Caki2 (cell line): ENCODE measurements at places on chromosomes 2 and 18. TPM values are rescaled to one million over a fixed set of nuclear protein-coding genes. Genes with fewer than 3 reads are reported as not detected.

Gene RFX8
- total RNA-seq = not detected in 2 replicates

- no peak for DNase-seq
Measured at GRCh38 chr2:134244587-134244986, 9.3 kb upstream of the MGAT5 start.

DNA sequence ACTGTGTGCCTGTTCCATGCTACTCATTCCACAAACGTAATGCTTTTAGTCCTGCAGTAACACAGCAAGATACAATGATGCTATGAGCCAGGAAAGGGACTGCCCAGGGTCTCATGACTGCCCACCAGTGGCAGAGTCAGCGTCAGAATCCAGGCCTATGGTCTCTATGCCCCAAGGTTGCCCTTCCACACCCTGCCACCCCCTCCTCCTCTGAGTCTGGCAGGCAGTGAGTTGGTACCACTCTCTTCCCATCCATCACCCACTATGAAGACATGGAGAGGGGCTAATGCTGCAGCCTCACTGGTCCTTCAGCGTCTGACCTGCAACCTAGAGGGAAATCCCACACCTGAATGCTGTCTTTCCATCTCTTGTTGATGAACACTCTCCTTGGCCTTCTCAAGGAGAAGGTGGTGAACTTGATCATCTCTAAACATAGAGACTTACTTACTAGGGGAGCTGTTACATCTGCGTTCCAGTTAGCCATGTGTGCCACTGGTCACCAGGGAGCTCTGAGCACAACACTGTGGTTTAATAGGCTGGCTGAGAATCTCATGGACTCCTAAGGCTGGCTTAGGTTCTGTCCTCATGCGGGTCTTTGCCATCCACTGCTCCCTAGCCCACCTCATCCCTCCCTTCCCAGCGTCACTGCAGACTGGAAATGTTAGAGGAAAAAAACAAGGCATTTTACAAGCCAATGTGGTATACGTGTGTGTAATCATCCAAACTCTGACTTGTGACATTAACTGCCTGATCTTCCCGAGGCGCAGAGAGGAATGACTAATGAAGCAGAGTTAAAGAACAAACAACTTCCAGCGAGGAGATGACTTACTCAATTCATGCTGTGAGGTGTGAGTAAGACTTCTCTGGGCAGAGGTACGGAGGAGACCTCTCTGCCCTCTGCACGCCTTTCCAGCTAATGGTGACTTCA, 28.8 kb downstream of the STEAP3 start:
- peak; percentile 95 for DNase-seq

GRCh38 chr2:99867770-99868169, 274.6 kb downstream of the AFF3 start:
- DNase-seq = peak; percentile 42

Gene PRSS56
- not detected in 2 replicates for total RNA-seq

DNA sequence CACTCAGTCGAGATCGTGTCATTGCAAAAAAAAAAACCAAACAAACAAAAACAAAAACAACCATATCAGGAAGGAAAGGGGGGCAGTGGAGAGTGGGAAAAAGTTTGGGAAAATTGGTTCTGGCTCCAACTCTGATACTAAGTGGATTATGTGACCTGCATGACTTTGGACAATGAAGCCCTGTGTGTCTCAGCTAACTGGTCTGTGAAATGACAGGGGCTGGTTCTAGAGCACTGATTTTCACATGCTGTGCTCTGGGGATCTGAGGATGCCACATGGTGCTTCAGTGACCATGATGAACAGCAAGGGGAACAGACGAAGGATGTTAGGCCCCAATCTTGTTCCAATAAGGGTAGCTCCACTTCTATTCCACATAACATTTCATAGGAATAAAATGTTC, 157.4 kb upstream of the DNMT3A start:
- DNase-seq = no peak

Gene TOGARAM2
- total RNA-seq = not detected in 2 replicates

DNA sequence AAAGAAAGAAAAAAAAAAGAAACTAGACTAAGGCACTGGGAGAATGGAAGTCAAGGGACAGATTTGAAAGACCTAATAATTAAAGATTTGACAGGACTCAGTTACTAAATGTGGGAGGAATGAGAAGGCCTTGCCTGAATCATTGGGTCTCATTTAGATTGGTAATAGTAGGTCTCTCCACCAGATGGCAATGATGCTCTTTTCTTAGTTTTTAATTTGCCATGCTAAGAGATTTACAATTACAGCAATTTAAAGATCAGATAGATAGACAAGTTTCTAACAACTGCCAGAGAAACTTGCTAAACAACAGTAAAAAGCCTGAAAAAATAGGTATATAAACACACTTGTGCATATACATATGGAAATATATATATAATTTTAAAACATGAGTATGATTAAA, 153.0 kb downstream of the TMEM247 start:
- peak; percentile 34 for DNase-seq

Gene MAB21L4
- not detected in 2 replicates for total RNA-seq

Gene EVA1A
- 281 and 383 TPM in 2 replicates for total RNA-seq

- no peak for DNase-seq
Measured at GRCh38 chr2:147521936-147522335, 322.9 kb upstream of the ACVR2A start.

DNA sequence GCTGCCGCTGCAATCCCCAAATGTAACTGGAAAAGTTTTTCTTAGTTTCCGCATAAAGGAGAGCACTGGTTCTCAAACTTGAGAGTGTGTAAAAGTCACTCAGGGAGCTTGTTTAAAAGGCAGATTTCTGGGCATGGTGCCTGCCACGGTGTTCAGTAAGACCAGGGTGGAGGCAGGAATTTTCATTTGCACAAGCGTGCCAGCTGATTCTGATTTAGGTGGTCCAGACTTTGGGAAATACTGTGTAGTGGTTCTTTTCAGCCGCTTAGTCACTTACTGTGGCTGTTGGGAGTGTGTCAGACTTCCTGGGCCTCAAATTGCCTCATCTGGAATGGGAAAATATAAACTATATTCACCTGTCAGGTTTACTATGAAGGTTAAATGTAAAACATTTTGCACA, 788 bp downstream of the ARMC9 start:
- DNase-seq = no peak

GRCh38 chr2:35887146-35887545, 468.4 kb upstream of the CRIM1 start:
- DNase-seq = no peak

DNA sequence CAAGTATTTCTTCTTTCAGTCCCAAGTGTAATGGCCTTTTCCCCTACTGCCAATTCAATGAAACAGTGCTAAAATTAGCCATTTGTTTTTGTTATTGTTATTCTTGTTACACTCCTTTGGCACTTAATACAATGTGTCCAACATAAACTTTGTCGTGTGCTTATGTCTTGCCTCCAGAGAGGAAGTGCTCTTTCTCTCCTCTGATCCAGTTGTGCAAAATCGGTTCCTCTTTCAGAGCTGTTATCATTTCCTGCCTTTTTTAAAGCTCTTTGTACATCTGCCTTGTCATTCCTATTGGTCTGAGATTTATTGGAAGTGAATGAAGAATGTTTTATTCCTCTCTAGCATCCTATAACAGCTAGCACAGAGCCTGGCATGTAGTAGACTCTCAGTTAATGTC, 623.2 kb upstream of the ID2 start:
- DNase-seq = no peak

GRCh38 chr2:200662727-200663126, 76.9 kb downstream of the AOX1 start:
- peak; percentile 95 for DNase-seq

Gene AMER3
- not detected in 2 replicates for total RNA-seq

Gene ALLC
- total RNA-seq = not detected in 2 replicates

Gene LRATD1
- total RNA-seq = 1.2 and 1.9 TPM in 2 replicates

DNA sequence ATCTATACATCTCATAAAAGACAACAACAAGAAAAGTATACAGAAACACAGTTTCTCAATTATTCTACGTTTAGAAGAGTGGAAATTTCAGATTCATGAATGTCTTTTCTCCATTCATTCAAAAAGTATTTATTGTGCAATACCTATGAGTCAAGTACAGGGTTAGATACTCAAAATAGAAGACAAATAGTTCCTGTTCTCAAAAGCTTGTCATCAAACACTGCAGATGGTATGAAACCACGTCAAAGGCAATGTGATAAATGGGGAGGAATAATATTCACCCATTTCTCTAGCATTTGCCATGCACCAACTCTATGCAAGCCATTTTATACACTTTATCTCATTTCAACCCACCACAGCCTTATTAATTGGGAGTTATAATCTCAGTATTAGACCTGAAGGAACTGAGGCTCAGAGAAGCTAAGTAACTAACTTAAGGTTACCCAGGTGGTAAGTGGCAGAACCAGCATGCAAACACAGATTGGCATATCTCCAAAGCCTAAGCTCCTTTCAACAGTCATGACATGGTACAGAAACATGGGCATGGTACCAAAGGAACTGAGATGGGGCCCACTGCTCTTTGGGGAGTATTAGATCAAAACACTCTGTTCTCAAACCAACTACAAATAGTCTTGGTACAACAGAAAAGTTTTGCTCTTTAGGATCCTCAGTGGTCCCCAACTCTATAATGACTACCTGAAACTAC, 67.2 kb upstream of the NPAS2 start:
- no peak for DNase-seq

- DNase-seq = no peak
Measured at GRCh38 chr2:156164091-156164720, 168.3 kb downstream of the NR4A2 start.

DNA sequence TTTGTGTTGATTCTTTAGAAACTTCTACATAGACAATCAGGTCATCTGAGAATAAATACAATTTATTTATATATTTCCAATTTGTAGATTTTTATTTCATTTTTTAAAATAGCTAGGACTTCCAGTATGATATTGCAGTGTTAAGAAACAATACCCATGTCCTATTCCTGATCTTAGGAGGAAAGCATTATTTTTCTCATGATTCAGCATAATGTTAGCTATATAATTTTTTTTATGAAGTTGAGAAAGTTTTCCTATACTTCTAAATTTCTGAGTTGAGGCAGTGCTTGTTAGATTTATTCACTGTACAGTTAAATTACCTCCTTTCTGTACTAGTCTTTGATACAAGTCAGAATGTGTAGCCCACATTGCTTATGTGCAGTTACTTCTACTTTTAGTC, 595.7 kb upstream of the HS6ST1 start:
- no peak for DNase-seq

DNA sequence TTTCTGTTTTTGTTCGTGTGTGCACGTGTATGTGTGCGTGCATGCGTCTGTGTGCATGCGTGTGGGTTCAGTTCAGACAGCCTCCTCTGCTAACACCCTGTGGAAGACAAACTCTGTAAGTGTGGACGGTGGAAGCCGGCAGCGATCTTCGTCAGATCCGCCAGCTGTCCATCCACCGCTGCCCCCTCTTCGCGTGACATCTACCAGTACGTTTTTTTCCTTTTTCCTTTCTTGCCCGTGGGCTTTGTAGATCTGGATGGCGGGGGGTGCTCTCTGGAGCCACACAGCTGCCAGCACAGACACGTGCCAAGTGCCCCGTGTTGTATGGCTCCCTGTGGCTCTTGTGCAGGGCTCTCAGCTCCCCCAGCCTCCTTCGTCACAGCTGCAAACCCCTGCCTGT, 32.3 kb downstream of the ITGB1BP1 start:
- DNase-seq = no peak

GRCh38 chr18:74652392-74652988, 54.8 kb downstream of the ZNF407 start:
- peak; percentile 7 for DNase-seq

Gene SPEG
- total RNA-seq = 8.4 and 22.9 TPM in 2 replicates

DNA sequence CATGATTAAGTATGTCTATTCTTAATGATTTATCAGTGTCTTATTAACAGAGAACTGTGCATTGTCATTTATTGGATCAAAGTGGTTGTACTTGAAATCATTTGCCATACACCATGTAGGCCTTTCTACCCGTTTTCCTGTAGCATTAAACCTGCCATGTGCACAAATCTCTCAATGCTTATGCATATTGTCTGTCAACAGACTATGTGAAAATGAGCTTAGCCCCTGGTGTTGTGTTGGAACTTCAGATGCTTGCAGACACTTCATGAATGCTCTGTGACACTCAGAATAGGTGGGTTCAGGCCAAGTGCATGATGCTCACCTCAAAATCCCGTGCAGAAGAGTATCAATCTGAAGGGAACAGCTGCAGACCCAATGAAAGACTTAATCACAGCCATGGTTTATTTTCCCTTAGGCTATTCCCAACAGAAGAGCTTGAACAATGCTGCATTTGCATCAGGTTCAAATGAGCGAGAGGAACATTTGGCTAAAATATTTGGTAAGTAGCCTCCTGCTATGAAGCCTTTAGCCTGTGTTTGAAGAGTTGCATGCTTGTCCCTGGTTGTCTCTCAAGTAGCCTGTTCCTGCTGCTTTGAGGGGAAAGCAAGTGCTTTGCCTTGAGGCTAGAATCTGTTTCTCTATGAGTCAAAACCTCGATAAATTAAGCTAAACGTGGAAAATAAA, 6.1 kb downstream of the C2orf92 start:
- DNase-seq = no peak

GRCh38 chr2:103445347-103445746, 683.5 kb downstream of the TMEM182 start:
- peak; percentile 39 for DNase-seq

DNA sequence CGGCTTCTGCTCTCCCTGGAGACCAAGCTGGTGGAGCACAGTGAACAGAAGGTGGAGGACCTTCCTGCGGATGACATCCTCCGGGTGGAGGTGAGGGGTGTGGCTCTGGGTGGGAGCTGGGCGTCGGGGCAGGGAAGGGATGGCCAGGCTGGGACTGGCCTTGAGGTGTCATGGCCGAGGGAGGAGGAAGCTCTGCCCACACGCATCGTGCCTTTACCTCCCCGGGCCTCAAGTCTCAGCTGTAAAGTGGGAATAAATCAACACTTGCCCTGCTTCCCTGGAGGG, 98.2 kb downstream of the DYSF start:
- no peak for DNase-seq

Gene ZNF396
- 1.3 and 2.7 TPM in 2 replicates for total RNA-seq

DNA sequence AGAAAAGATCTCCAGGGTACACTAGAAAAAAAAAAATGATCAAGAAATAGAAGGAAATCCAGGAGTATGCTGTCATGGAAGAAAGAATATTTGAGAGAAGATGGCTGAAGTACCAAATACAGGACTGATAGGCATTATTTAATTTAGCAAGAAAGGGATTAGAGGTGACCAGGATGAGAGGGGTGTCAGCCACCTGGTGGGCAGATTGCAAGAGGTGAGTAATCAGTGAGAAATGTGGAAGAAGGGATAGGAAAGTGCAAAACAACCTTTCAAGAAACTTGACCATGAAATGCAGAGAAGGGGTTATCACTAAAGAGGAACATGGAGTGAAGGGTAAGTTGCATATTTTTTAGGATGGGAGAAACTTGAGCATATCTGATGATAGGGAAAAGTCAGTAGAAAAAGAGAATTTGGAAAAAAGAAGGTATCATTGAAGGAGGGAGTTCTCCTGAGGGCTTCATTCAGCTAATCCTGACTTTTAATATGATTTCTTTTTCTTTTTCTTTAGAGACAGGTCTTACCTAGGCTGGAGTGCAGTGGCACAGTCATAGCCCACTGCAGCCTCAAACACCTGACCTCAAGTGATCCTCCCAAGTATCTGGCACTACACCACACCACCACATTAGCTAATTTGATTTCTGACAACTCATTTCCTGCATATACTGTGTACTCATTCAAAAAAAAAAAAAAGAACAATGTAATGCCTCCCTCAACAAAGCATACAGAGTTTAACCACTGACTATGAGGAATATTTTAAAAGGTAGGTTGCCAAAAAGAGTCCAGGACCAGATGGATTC, 101.3 kb downstream of the LRP2 start:
- no peak for DNase-seq
